ENCODE measurements at places on chromosomes 2 and 18.

GRCh38 chr2:100761365-100761764, 58.6 kb upstream of the NPAS2 start:
- no peak for DNase-seq

GRCh38 chr2:235836491-235836911, 331.7 kb downstream of the GBX2 start:
- DNase-seq, result no peak

GRCh38 chr2:129755786-129756185, 223.7 kb upstream of the RAB6C start:
- no peak for DNase-seq

DNA sequence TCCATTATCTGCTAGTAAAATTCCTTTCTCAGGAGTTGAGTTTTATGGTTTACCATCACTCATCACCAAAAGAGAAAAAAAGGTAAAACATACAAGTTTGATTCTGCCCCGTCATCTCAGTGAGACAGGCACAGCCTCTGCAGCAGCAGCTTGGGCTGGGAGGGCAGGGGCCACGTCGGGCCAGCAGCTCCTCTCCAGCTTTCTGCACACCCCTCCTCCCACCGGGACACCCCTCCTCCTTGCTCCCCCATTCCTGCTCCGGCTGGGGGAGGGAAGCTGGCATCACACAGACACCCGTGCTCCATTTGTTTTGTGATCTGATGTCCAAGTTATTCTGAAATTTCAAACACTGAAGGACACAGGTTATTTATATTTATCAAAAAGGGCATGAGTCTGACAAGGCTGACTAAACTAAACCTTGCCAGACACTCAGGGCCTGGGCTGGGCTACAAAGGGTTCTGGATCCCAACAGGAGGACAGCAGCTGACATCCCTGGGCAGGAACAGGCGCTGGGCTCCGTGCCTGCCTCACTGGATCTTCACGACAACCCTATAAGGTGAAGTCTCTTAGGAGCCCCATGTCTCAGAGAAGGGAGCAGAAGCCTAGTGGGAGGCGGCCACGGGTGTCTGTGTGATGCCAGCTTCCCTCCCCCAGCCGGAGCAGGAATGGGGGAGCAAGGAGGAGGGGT, 71.4 kb downstream of the HDAC4 start:
- no peak for DNase-seq

- DNase-seq, result no peak
Measured at GRCh38 chr2:950080-950966, at the start of gene SNTG2. Gene SNTG2 (plus strand): TSS chr2:950849. CDS start chr2:950997, 148 bp downstream.

- DNase-seq, result no peak
Measured at GRCh38 chr2:112701052-112701451, 19.8 kb upstream of the NT5DC4 start.

- DNase-seq, result no peak
Measured at GRCh38 chr2:190121971-190122370, 59.4 kb upstream of the MSTN start.

DNA sequence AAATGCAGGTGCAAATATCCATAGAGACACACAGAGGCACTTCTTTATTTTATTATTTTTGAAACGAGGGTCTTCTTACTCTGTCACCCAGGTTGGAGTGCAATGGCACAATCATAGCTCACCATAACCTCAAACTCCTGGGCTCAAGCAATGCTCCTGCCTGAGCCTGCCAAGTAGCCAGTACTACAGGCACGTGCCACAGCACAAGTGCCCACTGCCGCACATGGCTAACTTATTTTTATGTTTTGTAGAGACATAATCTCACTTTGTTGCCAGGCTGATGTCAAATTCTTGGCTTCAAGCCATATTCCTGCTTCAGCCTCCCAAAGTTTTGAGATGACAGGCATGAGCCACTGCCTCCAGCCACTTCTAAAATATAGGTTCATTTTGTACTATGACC, 537.6 kb downstream of the THSD7B start:
- no peak for DNase-seq

DNA sequence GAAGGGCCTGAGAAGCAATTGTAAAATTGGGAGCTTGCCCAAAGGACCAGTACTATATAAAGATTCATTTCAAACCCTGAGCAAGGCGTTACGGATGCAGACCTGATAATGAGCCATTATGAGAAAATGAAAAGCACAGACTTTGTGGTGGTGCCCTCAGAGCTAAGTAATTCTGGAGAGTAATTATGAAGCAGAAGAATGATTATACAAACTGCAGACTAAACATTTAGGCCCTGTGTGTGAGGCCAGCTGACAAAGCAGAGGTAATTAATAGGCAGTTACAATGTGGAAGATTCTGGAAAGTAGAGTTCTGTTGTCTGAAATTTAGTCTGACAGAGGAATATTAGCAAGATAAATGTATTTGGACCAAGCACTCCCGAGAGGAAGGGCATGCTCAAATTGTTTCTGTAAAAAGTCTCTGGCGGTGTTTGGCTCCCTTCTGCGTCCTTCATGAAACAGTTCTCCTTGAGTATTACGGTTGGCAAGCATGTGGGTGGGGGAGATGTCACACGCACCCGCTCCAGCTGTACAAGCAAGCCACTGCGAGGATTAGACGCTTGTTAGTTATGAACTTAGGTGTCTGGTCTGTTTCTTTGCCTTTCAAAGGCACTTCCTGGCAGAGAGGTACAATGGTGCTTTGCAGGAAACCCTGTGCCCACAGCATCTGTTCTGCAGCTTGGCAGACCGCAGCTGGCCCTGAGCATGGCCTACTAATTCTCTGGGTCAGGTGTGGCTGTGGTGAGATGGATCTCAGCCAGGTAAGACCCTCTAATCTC, 45.5 kb downstream of the CDC42EP3 start:
- no peak for DNase-seq

- DNase-seq, result no peak
Measured at GRCh38 chr2:68274022-68274421, 21.7 kb upstream of the PPP3R1 start.

DNA sequence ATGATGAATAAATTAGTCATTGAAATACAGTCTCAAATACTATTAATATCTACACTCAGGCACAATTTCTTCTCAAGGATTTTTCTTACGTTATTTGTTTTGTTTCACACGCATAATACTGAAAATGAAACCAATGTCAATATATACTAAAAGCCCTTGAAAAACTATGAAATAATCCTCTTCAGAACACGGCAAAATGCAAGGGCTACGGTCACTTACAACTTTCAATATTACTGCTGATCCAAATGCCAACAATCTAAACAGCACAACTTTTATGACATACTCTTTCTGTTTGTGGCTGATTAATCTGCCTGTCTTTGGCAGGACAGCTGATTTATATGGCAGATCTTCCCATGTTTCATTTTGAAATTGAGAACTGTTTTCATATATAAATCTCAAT, 68.3 kb downstream of the LRPPRC start:
- no peak for DNase-seq

- DNase-seq, result no peak
Measured at GRCh38 chr2:124026503-124026902, 1.4 kb downstream of the CNTNAP5 start.

- no peak for DNase-seq
Measured at GRCh38 chr2:45769056-45769455, 117.6 kb downstream of the PRKCE start.

DNA sequence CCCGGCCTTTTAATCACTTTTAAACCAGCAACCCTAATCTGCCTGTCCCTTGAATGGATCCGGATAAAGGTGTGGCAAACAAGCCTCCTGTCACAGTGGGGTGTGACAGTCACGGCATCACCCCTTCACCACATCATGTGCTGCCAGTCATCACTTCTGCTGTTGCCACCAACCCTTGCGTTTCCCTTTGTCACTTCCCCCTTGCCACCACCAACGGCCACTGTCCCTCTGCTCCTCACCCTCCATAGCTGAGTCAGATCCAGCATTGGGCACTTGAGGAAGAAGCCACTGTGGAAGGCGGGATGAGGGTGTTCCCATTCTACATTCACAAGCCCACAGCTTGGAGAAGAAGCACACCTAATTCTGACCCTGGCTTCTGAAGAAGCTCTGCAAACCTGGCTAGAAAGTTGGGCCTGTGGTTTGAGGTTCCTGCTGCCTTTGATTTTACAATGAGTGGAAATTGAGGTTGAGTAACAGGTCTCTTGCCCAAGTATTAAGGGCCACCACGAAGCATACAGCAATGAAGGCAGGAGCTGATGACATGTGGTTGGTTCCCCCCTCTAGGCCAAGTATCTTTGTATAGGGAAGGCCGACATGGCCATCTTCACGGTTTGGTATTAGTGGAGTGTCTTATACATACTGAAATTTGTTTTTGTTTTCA, 22.9 kb upstream of the DARS1 start:
- peak; percentile 99 for DNase-seq

DNA sequence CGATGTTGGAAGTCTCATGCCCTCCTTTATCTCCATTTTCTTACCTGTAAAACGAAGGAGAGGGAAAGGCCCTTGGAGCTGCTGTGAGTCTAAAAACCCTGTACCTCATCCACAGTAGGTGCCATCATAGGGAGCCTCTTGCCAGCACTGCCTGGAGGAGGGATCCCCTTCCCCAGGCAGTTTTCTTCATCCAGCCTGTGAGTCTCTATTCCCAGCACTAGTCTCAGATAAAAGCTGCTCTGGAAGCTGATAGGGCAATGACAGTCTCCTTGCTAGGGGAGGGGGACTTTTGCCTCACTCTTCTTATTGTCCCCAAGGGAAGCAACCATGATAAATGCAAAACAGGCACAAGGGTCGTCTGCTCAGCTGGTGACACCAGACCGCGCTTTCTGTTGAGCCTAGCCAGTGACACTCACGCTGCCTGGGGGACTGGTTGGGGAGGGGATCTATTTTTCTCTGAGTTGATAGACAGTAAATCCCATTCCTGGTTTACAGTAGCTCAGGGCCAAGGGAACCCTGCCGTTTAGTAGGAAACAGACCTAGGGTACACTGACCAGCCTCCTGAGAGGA, 139.5 kb upstream of the NABP1 start:
- no peak for DNase-seq

DNA sequence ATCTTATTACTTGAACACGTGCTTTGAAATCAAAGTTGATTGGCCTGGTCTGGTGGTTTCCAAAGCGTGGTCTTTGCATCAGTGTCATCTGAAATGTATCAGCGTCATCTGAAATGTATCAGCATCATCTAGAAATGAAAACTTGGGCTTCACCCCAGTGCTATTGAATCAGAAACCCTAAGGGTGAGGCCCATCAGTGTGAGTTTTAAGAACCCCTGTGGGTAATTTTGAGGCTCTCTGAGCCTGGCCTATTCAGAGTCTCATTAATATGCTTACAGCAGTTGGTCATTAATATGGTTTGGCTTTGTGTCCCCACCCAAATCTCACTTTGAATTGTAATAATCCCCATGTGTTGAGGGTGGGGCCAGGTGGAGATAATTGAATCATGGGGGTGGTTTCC, 85.2 kb downstream of the NYAP2 start:
- DNase-seq, result no peak

DNA sequence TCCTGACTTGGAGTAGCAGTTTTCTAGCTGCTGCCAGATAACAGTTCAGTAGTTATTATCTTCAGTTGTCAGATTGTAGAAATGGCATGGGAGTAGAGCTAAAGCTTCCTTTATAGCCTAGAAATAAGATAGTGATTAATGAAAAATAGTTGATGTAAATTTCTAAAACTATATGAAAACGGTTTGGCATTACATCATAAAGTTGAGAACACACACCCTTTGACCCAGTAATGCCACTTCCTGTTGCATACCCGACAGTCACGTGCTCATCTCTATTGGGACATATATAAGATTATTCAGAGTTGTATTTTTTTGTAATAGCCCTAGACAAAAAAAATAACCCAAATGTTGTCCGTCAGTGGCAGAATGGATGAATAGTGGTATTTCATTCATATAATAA, 39.4 kb upstream of the ASB1 start:
- peak; percentile 55 for DNase-seq

DNA sequence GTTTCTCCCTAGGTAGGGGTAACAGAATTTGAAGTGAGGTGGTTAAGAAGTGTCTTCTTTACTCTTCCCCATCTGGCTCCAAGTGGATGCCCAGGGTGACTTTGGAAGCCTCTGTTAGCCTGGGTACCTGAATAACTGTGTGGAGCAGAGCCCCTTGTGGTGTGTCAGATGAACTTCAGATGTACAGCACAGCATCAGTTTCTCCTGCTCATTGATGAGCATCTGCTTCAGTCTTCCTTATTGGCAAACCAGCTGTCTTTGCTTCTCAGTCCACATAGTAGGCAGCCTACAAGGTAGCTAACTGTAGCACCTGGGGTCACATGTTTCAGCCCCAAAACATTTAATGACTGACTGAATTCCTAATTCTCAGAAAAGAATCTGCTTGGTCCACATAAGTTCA, 56.2 kb upstream of the ATP8B1 start:
- DNase-seq, result peak; percentile 19

DNA sequence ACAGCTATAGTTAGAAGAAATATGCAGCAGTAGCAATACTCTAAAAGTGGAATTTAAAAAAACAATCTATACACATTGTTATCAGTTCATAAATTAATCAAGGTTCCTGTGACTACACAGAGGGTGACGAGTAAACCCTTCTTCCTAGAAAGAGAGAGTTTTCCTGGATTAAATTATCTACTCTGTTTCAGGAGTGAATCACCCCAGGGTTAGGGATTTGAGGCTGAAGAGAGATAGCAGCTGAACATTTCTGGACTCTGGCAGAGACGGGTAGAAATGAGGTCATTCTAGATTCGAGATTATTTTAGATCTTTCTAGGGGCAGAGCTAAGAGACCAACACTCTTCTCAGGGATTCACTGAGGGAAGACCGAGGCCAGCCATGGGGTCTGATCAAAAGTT, 38.8 kb upstream of the PMAIP1 start:
- no peak for DNase-seq

- DNase-seq, result no peak
Measured at GRCh38 chr18:3397031-3397750, 52.8 kb upstream of the TGIF1 start.

GRCh38 chr2:237109421-237109934, 23.8 kb downstream of the COPS8 start:
- no peak for DNase-seq

DNA sequence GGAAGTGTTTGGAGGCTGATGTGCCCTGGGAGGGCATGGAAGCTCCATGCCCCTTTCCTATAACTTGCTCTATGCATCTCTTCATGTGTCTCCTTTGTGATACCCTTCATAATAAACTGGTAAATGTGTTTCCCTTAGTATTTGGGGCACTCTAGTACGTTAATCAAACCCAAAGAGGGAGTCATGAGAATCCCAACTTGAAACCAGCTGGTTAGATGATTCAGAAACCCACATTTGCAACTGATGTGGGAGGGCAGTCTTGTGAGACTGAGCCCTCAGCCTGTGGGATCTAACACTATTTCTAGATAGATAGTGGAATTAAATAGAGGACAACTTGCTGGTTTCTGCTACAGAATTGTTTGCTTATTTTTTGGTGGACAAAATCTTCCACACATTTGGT, 20.3 kb downstream of the ANKRD30B start:
- DNase-seq, result no peak

GRCh38 chr2:167318581-167318980, 430.3 kb downstream of the XIRP2 start:
- no peak for DNase-seq

GRCh38 chr2:97963079-97963406, 32.7 kb downstream of the TMEM131 start:
- DNase-seq, result no peak

GRCh38 chr2:199602896-199603717, 145.4 kb upstream of the SATB2 start:
- no peak for DNase-seq

GRCh38 chr2:226337941-226338600, 461.5 kb downstream of the IRS1 start:
- DNase-seq, result no peak
